DND-41 (cell line): ENCODE measurements at places on chromosomes 11 and 22.

- H3K27ac ChIP-seq = peak overlapping the region; percentile 53
- no peak overlapping the region for H3K4me3 ChIP-seq
- H3K36me3 ChIP-seq = no peaks in the 10 kb centered on the region
- no peaks in the 10 kb centered on the region for H3K27me3 ChIP-seq
Observed at GRCh38 chr11:35087648-35088047, 51.3 kb upstream of the CD44 start.

GRCh38 chr11:111992206-111992855, 32.9 kb upstream of the DLAT start:
- DNase-seq = no peak
- H3K36me3 ChIP-seq = no peaks in the 10 kb centered on the region; the same call in 1 of the 2 replicates
- no peaks in the 10 kb centered on the region for H3K27me3 ChIP-seq
- no peaks in the 10 kb centered on the region for H3K4me1 ChIP-seq

DNA sequence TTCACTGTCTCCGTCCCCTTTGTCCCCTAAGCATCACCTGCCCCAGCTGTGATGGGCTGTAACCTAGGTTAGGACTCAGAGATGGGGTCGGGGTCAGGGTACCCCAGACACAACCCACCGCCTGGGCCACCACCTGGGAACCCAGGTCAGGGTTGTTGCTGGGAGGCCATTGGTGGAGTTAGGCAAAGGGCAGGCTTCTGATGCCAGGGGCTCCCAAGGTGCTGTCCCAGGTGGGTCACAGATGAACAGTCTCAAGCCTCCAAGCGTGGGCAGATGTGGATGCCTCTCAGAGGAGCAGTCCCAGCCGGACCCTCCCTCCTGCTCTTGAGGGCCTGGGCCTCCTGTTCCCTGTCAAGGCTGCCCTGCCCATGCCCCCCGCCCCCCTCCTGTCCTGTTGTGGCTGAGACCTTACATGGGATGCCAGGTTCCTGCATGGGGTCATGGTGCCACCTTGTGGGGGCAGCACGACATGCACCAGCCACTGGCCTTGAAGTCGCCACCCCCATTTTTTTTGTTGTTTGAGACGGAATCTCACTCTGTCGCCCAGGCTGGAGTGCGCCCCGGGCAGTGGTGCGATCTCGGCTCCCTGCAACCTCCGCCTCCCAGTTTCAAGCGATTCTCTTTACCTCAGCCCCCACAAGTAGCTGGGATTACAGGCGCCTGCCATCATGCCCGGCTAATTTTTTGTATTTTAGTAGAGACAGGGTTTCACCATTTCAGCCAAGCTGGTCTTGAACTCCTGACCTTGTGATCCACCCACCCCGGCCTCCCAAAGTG, 12.1 kb downstream of the GATD1 start:
- H3K4me1 ChIP-seq = no peaks in the 10 kb centered on the region
- DNase-seq = peak; percentile 73
- no peak overlapping the region for H3K27ac ChIP-seq
- peaks cover 78% of the 10 kb centered on the region for H3K36me3 ChIP-seq
- H3K4me3 ChIP-seq = no peak overlapping the region
- H3K27me3 ChIP-seq = no peaks in the 10 kb centered on the region

DNA sequence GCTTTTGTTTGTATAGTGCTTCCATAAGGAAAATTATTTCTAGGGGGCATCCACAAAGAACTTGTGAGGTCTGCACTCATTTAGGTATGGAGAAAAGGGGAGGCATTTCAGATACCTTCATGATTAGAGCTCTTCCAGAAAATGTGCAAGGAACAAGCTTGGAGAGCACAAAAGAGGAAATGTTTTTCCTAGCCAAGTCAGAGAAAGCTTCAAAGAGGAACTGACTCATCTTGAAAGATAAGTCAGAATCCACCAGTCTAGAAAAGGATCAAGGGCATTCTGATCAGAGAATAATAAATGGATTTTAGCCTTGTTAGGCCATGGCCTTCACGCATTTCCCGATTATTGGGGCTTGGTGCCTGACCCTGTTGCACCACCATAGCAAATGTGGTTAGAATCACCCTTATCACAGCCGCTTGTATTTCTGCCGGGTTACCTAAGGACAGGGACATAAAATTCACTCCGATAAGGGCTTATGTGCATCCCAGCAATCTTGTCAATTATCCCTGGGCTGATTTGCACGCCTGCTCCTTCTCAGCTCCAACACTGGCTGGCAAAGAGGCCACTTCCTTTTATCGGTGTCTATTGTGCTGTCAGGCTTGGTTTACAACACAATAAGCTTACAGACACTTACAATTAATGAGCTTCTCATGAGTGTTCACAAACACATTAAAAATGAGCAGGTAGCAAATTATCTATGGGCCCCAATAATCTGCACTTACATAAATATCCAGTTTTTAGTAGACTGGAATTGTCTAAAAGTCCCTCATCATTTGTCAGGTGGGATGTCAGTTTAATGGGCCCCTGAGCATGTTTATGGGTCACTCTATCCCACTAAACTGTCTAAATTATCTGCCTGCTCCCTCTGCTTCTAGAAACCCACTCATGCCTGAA, 613.5 kb downstream of the SOX6 start:
- H3K27ac ChIP-seq = no peak overlapping the region
- H3K27me3 ChIP-seq = peaks cover 6% of the 10 kb centered on the region
- H3K36me3 ChIP-seq = no peaks in the 10 kb centered on the region
- no peak for DNase-seq
- no peak overlapping the region for H3K4me3 ChIP-seq

- no peaks in the 10 kb centered on the region for H3K4me1 ChIP-seq
- no peaks in the 10 kb centered on the region for H3K36me3 ChIP-seq
- no peak overlapping the region for H3K27ac ChIP-seq
- no peak for DNase-seq
- peaks cover 5% of the 10 kb centered on the region for H3K27me3 ChIP-seq
- no peak overlapping the region for H3K4me3 ChIP-seq
Observed at GRCh38 chr22:23055449-23056179, 14.7 kb upstream of the GNAZ start.

DNA sequence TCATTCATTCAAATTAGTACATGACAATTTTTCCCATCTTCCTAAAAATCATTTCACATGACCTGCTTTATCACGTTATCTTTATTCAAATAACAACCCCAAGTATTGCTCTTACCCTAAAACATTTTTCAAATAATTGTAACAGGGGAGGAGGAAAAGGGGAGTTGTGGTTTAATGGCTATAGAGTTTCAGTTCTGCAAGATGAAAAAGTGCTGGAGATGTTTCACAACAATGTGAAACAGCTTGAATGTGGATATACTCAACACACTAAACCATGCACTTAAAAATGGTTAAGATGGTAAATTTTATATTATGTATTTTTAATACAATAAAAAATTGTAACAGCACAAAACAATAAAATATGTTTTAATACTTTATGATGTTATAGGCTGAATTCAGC, 161.6 kb upstream of the GUCY1A2 start:
- no peaks in the 10 kb centered on the region for H3K36me3 ChIP-seq
- no peak overlapping the region for H3K27ac ChIP-seq
- no peaks in the 10 kb centered on the region for H3K4me1 ChIP-seq
- no peak overlapping the region for H3K4me3 ChIP-seq
- DNase-seq = no peak

DNA sequence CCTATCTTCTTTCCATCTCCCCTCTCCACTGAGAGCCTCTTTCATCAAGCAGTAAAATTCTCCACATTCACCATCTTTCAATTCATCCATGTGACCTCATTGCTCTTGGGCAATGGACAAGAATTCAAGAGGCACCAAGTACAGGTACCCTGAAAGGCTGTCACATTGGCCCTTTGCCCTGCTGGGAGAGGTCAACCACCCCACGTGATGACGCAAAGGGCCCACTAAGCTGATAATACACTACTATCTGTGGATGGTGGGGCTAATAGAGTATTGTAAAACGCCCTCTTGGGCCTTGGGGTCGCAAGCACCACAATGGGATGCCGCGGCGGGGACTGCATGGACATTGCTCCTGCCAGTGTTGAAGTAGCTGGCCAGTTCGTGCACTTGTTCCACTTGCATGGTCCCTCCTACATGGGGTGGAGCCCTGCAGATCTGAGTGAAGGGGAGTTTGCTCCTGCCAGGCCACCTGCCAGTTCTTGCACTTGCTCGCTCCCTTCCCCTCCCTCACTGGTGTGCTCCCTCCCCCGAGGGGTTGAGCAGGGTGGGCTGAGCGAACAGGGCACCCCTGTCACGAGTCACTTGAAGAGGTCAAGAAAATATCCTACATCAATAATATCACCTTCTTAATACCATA, 1578.8 kb upstream of the RAG2 start:
- DNase-seq = no peak
- no peak overlapping the region for H3K27ac ChIP-seq
- H3K4me3 ChIP-seq = no peak overlapping the region
- H3K27me3 ChIP-seq = no peaks in the 10 kb centered on the region
- H3K4me1 ChIP-seq = no peaks in the 10 kb centered on the region

DNA sequence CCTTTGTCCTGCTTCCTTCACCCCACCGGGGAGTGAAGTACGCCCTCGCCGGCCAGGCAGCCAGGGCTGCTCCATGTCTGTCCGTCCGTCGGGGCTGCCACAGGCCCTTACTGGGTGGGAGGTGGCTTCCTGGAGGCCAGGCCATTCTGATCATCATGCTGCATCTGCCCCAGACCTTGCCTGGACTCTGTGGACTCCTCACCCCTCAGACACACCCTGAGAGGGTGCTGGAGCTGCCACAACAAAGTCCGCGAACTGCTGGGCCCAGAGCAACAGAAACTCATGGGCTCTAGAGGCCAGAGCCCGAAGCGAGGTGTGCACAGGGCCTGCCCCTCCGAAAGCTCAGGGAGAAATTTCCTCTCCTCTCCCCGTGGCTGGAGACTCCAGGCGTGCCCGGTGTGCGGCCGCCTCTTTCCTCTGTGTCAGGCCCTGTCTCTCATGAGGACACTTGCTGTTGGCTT, 124.2 kb downstream of the KCNQ1OT1 start:
- no peaks in the 10 kb centered on the region for H3K4me1 ChIP-seq
- H3K36me3 ChIP-seq = no peaks in the 10 kb centered on the region
- DNase-seq = no peak
- H3K27ac ChIP-seq = no peak overlapping the region
- H3K4me3 ChIP-seq = no peak overlapping the region

DNA sequence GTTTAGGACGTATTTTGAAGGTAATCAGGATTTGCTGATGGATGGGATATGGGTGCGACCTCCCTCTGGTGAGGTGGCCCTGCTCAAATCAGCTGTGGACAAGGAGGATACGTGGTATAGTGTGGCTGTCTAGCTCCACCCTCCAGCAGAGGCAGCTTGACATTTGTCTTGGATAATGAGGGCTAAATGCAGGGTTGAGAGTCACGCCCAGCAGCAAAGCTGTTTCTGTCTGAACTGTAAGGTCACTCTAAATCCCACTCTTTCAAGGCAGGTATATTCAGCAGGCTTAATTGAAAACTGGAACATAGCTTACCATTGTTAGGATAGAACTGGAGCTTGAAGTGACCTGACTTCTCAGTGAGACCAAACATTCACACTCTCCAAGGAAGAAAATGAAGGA, 98.7 kb downstream of the SWAP70 start:
- peaks cover 31% of the 10 kb centered on the region for H3K4me1 ChIP-seq
- DNase-seq = no peak
- no peaks in the 10 kb centered on the region for H3K27me3 ChIP-seq

GRCh38 chr22:28395920-28396753, 283.5 kb downstream of the TTC28 start:
- no peaks in the 10 kb centered on the region for H3K27me3 ChIP-seq
- H3K27ac ChIP-seq = 0 out of 2 replicates have a peak overlapping the region, but pooled peaks have one; percentile 4
- no peak for DNase-seq
- H3K36me3 ChIP-seq = peaks cover 10% of the 10 kb centered on the region
- H3K4me1 ChIP-seq = peaks cover 11% of the 10 kb centered on the region
- no peak overlapping the region for H3K4me3 ChIP-seq

DNA sequence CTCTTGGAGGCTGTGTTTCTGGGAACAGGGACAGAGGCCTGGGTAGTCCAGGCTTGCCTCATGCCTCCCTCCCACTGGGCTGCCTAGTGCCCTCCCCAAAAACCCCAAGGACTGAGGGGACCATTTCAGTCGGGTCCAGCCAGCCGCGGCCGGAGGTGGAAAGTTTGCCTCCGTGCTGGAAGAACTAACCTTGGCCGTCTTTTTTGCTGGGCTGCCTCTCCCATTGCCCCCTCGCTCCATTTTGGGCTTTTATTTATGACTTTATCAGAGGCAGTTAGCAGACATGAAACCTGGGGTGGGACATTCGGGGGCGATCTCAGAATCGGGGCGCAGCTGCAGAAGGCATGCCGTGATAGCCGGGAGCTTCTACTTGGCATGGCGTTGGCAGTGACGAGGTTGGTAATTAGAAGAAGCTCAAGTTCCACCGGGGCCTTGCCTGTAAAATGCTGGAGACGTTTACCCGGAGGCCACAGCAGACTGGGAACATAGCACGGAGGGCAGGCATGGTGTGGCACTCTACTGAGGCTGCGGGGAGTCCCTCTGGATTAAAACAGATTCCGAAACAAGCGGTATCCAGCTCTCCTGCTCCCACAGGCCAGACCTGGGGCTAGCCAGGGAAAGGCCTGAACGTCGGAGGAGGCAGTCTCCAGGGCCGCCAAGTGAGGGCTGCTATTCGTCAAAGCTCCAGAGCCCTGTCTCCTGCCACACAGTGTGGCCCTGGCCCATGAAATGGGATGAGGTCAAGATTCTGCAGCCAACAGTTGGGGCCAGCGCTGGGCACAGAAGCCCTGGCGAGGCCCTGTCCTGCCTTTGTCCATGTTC, 76.4 kb upstream of the PPARA start:
- H3K4me1 ChIP-seq = peaks cover 51% of the 10 kb centered on the region
- peak; percentile 25 for DNase-seq
- no peaks in the 10 kb centered on the region for H3K27me3 ChIP-seq
- peak overlapping the region; percentile 93 for H3K27ac ChIP-seq

DNA sequence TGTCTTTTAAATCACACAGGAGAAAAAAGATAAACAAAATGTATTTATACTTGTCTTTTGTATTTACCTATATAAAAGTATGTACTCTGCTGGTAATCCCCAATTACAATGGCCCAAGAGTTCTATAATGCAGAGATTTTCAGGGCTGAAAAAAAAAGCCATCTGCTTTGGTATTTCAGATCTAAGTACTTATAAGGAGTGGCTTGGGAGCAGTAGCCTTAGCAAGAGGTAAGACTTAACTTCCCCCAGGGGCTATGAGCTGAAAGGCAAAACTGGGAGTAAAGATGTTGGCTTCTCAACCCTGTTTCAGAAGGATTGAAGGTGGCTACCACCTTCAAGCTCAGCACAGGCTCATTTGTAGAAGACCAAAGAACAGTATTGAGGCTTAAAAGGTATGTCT, 35.3 kb upstream of the EP300 start:
- no peak overlapping the region for H3K4me3 ChIP-seq
- H3K27ac ChIP-seq = no peak overlapping the region
- no peaks in the 10 kb centered on the region for H3K36me3 ChIP-seq
- H3K4me1 ChIP-seq = no peaks in the 10 kb centered on the region

DNA sequence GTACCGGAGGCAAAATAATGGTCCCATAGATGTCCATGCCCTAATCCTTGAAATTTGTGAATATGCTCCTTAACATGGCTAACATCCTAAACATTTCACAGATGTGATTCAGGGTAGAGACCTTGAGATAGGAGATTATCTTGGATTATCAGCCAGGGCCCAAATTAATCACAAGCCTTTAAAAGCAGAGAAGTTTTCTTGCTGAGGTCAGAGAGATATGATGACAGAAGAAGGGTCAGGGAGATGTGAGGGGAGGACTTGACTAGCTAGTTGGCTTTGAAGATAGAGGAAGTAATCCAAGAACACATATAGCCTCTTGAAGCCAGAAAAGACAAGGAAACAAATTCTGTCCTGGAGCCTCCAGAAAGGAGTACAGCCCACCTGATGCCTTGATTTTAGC, 19.1 kb upstream of the FDX1 start:
- H3K27ac ChIP-seq = no peak overlapping the region
- H3K36me3 ChIP-seq = no peaks in the 10 kb centered on the region
- H3K27me3 ChIP-seq = no peaks in the 10 kb centered on the region
- no peak for DNase-seq

- H3K4me3 ChIP-seq = no peak overlapping the region
- H3K27ac ChIP-seq = peak overlapping the region; percentile 13
- no peaks in the 10 kb centered on the region for H3K27me3 ChIP-seq
- peaks cover 28% of the 10 kb centered on the region for H3K4me1 ChIP-seq
- peaks cover 4% of the 10 kb centered on the region; the same call in 1 of the 2 replicates for H3K36me3 ChIP-seq
Observed at GRCh38 chr22:21816787-21817496, 50.5 kb downstream of the MAPK1 start.
